ENCODE measurements at places on chromosomes 1 and 21.
A peak's percentile ranks its signal among the peaks of the same experiment; 100 is the strongest.

DNA sequence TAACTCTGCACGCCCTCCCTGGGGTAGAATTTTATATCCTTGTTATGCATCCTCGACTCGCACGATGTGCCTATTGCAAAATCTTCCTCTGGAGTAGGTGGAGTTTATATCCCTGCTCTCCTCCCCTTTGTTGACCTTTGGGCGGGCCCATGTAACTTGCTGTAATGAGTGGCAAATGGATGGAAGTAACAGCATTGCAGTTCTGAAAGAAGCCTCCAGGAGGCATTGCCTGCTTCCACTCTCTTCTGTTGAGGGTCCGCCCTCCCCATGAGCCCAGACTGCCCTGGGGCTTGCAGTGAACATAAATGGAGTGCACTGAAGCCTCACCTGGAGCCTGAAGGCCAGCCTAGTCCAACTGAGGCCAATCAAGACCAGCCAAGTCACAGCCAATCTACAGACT lies 62.2 kb upstream of the GRIK3 start:
- no peak for DNase-seq

DNA sequence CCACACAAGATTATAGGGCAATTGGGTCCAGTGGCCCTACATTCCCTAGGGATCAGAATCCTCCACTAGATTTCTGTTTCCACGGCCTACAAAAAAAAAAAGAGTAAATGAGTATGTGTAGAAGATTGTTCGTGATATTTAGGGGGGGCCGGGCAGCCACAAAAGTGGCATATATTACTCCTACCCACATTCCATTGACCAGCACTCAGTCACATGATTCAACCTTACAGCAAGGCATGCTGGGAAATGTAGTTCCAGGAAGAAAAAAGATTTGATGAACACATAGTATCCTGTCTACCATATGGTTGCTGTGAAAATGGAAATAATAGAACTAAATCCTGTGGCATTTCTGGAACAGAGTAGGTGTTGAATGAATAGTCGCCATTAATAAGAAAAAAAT lies 43.4 kb upstream of the GJB5 start:
- no peak for DNase-seq

GRCh38 chr1:48878191-48878940 lies 101.7 kb upstream of the BEND5 start:
- no peak for DNase-seq

DNA sequence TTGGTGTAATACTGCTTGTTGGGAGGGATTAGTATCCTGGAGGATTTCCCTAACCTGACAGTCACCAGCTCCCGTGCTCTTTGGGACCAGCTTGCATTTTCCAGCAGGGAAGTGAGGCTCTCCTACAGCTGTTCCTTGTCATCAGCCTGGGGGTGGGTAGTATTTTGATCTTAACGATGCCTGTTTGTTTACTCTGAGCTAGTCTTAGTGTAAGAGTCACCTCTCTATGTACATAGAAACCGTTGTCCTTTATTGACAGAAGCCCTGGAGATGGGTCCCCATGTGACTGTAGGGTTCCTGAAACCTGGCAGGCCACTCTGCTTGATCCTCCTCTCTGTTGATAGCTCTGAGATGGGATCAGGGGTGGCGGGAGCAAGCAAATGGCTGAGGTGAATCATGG lies 58.0 kb downstream of the ACP6 start:
- DNase-seq: no peak

GRCh38 chr1:175470591-175470990 lies 272.8 kb downstream of the TNR start:
- no peak for DNase-seq

- DNase-seq: no peak
Observed at GRCh38 chr1:39391691-39392679, 99.5 kb upstream of the BMP8A start.

- no peak for DNase-seq
Observed at GRCh38 chr1:27306071-27306470, 15.9 kb upstream of the TMEM222 start.

GRCh38 chr1:32464191-32464715 lies 619 bp upstream of the ZBTB8B start:
- no peak for DNase-seq

- DNase-seq: no peak
Observed at GRCh38 chr1:248613742-248614141, 16.2 kb upstream of the OR2T10 start.

- DNase-seq: no peak
Observed at GRCh38 chr1:16115468-16115983, 40.3 kb downstream of the EPHA2 start.

DNA sequence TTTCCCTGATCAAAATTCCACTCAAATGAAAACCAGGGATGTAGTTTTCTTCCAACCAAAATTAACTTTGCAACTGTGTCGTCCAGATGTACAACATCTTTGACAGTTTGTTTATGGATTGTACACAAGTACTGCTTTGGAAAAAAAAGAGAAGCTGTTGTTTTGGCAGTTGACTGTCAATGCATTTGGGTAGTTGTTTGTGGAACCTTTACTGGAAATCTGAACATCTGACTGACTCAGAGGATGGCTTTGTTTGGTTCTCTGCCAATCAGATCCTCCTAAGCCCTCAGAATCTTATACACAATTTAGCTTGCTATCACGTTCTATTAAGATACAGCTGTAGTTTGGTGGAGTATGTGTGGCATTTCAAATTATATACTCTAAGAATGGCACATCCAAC lies 195.0 kb downstream of the KCNK2 start:
- no peak for DNase-seq

DNA sequence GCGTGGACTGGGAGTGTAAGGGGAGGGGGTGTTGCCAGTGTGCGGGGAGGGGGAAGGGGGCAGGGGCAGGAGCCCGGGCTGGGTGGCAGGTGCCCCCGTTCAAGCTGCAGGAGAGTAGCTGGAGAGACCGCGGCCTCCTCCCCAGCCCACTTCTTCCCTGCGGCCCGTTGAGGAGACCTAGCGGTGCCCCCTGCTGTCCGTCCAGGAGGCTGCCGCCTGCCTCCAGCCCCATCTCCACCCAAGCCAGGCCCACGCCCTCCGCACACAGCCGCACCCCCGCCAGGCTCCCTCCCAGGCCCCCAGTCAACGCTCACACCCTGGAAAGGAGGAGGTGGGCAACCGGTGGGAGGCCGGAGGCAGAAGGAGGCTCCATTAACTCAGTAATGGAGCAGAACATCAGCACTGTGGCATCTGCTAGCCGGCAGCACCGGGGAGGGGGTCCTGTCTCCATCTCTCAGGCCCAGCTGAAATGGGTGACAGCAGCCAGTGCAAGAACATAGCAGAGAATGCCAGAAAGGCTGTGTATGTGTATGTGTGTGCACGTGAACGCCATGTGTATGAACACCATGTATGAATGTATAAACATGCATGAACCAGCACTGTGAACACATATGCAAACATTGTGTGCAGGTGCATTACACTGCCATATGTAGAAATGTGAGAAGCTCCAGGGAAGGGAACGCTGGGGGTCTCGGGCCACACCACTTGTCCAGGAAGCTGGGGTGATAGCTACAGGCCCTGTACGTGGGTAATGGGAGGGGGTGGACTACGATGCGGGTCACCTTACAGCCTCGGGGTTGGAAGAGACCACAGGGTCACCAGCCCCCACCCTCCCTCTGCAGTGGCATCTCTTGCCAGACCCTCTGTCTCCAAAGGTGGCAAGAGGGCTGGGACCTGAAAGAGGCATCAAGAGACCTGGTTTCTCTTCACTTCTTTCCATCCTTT lies 84.6 kb downstream of the SYT2 start:
- DNase-seq: no peak

DNA sequence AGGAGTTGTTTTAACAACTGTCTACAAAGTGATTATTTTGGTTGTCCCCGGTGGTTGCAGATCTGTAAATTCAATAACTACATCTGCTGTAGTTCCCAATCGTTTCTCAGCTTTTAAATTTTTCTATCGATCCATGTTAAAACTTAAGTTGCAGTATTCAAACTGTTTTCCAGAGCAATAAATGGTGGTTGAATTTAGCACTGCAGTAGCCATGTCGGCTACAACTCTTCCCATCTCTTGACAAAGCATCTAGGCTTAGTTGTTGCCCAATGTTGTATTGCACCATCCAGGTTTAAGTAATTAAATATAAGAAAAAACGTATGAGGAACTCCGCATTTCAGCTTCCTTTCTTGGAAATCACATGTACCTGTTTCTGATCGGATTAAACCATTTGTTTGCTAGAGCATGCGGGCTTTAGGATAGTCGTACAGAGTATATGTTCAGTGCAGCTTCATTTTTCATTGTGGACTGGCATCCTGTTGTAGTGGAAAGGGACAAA lies 996 bp downstream of the CNIH4 start:
- no peak for DNase-seq

- no peak for DNase-seq
Observed at GRCh38 chr1:85607126-85607920, 26.8 kb downstream of the CCN1 start.

- DNase-seq: no peak
Observed at GRCh38 chr1:180231506-180231921, 1.4 kb downstream of the LHX4 start.

- no peak for DNase-seq
Observed at GRCh38 chr1:154170547-154171222, 15.8 kb upstream of the NUP210L start.

- no peak for DNase-seq
Observed at GRCh38 chr1:240935920-240936319, 324.0 kb upstream of the GREM2 start.

- no peak for DNase-seq
Observed at GRCh38 chr1:37353871-37354270, 120.5 kb upstream of the ZC3H12A start.

GRCh38 chr1:221688488-221688843 lies 53.4 kb downstream of the DUSP10 start:
- no peak for DNase-seq

DNA sequence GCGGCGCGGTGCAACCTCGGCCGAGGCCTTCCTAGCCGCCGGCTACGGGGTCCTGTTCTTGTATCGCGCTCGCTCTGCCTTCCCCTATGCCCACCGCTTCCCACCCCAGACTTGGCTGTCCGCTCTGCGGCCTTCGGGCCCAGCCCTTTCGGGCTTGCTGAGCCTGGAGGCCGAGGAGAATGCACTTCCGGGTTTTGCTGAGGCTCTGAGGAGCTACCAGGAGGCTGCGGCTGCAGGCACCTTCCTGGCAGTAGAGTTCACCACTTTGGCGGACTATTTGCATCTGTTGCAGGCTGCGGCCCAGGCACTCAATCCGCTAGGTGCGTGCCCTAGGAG lies 379 bp downstream of the PPCS start:
- peak; percentile 40 for DNase-seq

DNA sequence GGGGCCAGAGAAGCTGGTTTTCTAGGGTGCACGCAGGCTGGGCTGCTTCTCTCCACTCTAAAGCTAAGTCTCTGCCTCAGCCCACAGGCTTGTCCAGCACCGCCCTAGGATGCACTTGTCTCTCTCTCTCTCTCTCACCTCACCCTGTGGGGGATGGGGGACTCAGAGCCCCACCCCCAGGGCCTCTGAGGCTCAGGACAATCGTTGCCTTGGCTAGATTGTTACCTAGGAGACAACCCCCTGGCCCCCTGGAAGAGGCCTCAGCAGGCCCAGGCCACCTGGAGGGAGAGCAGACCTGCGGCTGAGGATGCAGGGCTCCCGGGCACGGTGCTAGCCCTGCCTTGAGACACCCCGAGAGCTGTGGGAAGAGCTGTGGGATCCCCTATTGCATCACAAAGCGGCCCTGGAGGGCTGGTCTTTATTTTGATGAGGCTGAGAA lies at the start of gene ACTRT2:
ACTRT2 (plus strand) TSS at position 235 of the 439 bp plus-strand sequence. CDS start 220 bp downstream, outside the sequence.
- no peak for DNase-seq

- no peak for DNase-seq
Observed at GRCh38 chr1:158159597-158159996, 21.1 kb upstream of the CD1D start.

GRCh38 chr1:95437781-95438180 lies 203.8 kb downstream of the RWDD3 start:
- DNase-seq: no peak

GRCh38 chr21:31258073-31258472 lies 86.0 kb downstream of the TIAM1 start:
- DNase-seq: no peak

DNA sequence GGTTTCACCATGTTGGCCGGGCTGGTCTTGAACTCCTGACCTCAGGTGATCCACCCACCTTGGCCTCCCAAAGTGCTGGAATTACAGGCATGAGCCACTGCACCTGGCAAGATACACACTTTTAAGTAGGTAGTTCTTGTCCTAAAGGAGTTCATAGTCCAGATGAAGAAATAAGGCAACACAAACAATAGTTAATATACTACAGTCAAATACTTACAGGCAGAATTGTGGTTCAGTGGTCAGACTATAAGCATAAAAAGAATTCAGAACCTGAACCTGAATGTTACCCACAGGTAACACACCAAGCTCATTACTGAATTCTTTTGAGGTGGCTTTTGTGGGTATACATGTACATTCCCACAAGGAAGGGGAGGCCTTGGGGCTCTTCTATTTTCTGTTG lies 1.8 kb downstream of the SDHB start:
- no peak for DNase-seq

DNA sequence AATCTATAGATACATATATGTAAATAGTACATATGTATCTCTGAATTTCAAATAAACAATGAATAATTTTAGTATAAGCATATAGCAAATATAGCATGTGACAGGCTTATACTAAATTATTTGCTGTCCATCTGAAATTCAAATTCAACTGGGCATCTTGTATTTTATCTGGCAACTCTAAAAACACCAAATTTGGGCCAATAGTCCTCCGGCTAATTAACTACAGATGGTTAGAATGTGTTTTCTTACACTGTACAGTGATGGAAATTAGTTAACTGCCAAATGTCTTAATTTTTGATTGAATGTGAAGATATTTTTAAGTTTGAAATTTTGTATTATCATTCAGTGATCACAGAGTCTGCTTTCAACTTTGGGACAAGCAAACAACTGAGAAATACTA lies 30.7 kb downstream of the KCNJ15 start:
- DNase-seq: no peak

DNA sequence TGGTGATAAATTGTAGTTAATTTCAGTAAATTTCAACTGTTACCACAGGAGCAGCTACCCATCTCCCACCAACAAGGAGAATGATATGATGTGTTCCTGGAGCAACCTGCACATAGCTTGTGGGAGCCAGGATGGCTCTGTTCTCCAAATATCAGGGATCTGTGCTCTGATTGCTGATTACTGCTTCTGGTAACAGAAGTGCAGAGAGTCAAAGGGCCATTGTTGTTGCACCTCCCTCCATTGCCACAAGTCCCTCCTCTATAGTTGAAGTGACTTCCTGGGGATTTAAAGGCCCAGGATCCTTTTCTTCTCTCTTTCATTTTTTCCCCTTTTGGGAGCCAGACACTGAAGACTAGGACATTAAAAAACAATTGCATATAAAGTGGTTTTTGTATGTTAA lies 51.6 kb upstream of the HPDL start:
- no peak for DNase-seq

DNA sequence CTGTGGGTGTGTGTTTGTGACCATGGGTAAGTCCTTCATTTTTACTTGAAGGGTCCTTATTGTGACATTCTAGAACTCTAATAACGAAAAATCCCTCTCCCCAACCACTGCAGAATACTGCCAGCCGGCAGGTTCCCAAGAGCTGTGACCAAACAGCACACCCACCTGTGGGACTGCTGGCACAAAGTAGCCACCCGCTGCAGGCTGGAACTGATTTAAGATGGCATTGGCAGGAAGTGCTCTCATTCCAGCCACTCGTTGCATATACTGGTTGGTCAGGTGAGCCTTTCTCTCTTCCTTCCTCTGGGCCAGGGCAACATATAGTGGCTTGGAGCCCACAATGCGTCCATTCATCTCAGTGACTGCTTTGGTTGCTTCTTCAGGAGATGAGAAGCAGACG lies 11.6 kb downstream of the PABPC4 start:
- DNase-seq: no peak

GRCh38 chr21:35770101-35770945 lies 290.0 kb downstream of the SETD4 start:
- DNase-seq: no peak

- no peak for DNase-seq
Observed at GRCh38 chr21:38787461-38788274, 18.1 kb upstream of the ETS2 start.

All from activated CD4-positive, alpha-beta T cell treated with anti-CD3 and anti-CD28 coated beads, Interleukin-2, amount 50 U/mL, for 24 hours (primary cell).